Pulmonary artery endothelial cell (primary cell): ENCODE measurements at places on chromosomes 7 and 10.

GRCh38 chr7:128889121-128889520 lies 21.4 kb downstream of the KCP start:
- no peak for DNase-seq

- DNase-seq, result no peak
Observed at GRCh38 chr7:40186586-40186985, 51.8 kb downstream of the SUGCT start.

DNA sequence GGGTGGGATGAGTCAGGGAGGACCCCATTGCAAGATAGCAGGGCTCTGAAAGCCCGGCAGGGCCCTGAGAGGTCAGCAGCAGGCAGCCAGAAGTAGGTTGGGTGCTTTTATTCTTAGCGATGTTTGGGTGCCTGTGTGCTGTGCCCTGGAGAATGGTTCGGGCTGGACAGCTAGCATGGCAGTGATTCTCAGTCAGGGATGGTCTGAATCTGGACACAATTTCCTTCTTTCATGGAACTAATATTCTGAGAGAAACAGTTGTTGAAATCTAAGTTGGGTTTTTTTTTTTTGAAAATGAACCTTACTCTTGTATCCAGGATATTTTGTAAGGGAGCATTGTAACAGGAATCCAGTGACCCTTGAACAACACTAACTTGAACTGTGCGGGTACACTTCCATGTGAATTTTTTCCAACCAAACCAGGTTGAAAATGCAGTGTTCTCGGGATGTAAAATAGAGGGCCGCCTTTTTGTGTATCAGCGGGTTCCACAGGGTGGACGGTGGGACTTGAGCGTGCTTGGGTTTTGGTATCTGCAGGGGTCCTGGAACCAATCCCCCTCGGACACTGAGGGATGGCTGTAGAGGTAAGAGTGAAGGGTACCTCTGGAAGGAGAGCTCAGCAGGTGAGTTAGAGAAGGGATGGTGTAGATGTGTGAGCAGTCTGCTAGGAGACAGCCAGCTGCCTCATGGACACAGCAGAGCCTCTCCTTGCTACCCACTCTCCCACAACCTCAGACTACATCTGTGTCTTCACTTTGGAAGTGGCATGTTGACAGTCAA lies 12.5 kb downstream of the CCNY start:
- DNase-seq, result no peak

DNA sequence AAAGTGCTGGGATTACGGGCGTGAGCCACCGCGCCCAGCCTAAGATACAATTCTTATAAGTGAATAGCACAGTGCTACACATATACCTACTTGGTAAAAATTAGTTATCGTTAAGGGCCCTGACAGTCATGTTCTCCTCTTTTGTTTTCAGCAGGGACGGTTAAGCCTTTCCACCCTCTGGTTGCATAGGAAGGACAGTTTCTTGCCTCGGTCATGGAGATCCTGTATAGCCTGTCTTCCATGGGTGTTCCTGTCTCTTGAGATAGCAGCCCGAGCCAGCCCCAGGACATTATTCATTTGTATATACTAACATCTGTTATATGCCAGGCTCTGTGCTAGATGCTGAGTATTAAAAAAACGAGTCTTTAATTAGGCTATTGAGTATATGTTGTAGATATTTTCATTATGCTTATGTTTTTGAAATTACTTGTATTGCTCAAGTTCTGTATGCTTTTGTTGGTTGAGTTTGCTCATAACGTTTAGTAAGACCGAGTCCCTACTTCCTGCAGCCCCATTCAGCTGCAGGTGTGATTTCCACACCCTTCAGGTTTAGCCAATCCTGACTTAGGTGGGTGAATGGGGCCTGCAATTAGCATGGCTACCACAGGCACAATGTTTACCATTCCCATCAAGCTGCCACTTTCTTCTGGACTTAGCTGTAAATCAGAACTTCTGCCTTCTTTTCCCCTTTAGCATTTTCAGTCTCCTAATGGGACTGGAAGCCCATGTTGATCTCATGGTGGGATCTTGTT lies 24.8 kb downstream of the CCSER2 start:
- DNase-seq, result no peak

- DNase-seq, result peak; percentile 69
Observed at GRCh38 chr10:69728335-69728870, 73.3 kb upstream of the COL13A1 start.

DNA sequence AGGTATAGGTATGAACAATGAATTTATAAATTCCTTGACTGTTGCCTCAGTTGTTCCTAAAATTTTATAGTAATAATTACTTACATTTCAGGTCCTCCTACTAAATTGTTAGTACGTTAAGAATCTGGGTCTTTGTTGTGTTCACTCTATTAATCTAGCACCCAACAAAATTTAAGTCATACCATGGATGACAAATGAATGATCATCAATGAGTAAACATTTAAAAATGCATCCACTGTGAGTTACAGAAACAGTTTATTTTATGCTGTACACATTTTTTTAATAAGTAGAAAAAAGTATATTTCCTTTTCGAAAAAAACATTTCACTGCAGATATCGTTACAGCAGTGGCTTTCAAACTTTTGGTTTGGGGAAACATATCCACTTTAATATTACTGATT lies 265.2 kb downstream of the PCLO start:
- DNase-seq, result no peak

DNA sequence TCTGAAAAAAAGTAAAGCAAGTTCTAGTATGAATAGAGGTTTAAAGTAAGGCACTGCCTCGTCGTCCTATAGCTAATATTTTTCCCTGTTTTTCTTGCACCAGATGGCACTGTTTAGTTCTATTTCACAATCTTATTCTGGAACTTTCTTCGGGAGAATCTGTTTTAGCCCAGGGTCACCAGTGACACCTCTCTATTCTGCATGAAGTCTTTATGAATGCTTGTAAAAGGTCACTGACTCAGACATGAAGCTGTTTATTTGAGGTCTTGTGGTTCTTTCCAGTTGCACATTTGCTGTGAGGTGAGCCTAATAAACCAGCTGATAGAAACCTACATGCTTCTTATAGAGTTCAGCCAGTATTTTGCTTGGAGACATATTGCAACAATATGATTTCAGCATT lies 444.3 kb downstream of the AUTS2 start:
- DNase-seq, result no peak

DNA sequence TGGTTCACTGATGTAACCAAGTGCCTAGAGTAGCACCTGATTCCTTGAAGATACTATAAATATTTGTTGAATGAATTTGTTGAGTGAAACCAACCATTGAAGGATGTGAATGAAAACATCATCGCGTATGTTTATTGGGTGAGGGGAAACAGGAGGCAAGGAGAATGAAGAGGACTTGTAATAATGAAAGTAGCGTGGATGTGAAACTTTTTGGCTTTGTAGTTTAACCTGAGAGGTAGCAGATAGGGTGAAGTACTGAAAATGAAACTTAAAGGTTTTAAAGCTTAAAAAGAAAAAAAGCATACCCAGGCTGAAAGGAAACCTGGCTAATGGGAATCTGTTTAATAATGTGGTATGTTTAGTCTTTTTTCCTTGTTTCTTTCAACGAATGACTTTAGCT lies 5.2 kb downstream of the CCNY start:
- DNase-seq, result no peak

- no peak for DNase-seq
Observed at GRCh38 chr10:117239051-117239450, 1.9 kb upstream of the SLC18A2 start.

DNA sequence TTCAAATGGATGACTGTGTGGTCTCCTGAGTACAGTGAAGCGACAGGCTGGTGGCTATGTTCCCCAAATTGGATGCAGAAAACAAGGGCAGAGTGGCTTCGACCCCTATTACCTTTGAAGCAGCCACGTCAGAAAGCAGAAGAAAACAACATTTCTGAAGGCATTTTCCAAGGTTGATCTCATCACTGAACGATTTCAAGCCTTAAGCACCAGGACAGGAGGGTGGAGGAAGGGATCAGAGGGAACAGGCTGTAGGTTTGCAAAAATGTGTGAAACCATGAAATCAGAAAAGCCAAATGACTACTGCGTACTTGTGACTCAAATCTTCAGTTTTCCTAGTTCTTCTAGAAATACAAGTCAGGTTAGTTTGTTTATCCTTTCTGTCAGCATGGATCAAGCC lies 181.0 kb upstream of the TMEM106B start:
- DNase-seq, result no peak

- DNase-seq, result no peak
Observed at GRCh38 chr10:11532306-11532705, 79.1 kb downstream of the USP6NL start.

GRCh38 chr10:101294109-101294508 lies 59.9 kb upstream of the BTRC start:
- DNase-seq, result no peak

- DNase-seq, result no peak
Observed at GRCh38 chr10:14528450-14528849, 197.7 kb upstream of the FRMD4A start.

DNA sequence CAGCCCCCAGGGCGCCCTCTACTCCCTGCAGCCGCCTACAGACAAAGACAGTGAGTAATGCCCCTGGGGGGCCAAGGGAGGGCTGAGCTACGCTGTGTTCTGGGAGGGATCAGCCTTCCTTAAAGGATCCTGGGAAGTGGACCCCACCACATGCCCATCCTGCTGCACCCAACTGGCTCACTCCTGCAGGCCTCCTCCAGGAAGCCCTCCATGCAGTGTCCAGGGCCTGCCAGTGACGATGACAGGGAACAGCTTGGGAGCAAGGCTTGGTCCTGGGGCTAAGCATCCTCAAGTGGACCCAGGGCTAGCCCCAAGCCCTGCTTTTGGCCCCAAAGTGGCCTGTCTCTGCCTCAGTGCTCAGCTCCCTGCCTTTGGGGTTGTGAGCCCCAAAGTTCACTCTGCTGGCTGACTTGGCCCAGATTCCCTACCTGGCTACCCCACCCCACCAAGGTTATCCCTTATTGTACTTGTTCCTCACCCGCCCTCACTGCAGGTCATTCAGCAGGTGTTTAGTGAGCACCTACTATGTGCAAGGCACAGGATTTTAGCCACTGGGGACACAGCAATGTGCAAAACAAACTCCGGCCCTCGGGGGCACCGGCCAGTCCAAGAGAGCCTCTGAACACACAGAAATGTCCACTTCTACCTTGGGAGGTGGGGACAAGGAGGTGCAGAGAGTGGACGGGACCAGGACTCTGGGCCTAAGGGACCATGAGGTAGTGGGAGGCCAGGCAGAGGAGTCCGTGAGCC lies 83.5 kb downstream of the MYL10 start:
- no peak for DNase-seq

GRCh38 chr7:150388709-150389531 lies 9.8 kb downstream of the ZNF775 start:
- DNase-seq, result no peak

DNA sequence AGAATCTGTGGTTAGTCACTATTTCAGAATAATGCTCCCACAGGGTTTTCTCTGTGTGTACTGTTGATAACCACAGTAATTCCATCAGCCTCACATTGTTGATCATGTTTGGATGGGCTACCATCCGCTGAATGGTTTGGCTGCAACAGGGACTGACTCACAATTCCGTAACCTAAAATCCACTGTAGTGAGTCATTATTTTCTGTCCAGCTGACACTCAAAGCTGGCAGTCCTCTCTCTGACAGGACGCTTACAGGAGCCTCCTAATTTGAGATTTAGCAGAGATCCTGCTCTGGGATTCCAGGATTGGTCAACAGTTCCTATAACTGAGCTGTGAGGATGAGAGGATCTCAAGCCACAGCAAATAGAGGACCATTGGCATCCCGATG lies 32.7 kb downstream of the VWA2 start:
- peak; percentile 50 for DNase-seq

DNA sequence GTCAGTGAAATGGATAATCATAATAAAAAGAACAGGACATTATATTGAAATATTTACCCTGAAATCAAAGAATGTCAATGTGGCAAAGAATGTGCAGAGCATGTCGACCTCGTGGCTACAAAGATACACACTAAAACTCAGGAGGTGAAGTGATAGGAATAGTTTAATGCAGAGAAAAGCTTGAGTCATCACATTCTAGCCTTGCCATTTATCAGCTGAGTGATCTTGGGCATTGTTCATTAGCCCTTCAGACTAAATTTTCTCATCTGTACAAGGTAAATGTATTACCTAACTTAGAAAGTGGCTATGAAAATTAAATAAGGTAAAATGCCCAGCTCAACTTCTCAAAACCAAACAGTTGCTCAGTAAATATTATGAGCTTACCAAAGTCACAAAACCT lies 22.6 kb downstream of the CALCR start:
- no peak for DNase-seq

DNA sequence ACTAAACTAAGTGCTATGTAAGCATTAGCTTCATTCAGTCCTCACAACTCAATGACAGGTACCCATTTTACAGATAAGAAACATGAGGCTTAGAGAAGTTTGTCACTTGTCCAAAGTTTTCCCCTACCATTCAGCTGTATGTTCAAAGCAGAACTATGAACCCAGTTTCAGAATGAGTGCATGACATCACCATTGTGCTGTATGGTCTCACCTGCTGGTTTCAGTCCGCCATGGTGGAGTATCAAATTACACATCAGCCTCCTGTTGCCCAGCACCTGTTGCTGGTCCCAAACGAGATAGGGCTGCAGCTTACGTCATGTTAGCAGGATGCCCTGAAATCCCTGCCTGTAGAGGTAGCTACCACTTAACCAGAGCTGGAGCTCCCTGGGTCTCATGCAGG lies 95.0 kb downstream of the DYNC1I1 start:
- DNase-seq, result no peak

DNA sequence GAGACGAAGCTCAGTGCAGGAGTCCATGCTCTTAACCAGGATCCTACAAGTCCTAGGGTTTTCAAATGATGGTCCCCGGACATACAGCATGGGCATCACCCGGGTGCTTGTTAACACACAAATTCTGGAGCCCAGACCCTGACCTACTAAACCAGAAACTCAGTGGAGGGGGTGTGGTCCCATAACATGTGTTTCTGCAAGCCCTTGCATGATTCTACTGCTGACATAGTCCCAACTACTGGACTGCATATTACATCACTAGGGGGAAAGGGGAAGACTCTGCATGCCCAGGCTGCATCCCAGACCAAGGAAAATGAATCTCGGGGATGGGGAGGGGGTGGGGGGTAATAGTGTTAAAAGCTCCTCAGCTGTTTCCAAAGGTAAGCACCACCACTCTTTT lies 40.3 kb downstream of the GRB10 start:
- DNase-seq, result no peak

- no peak for DNase-seq
Observed at GRCh38 chr7:42485301-42485766, 248.3 kb upstream of the GLI3 start.

GRCh38 chr10:69879634-69880257 lies 78.0 kb downstream of the COL13A1 start:
- no peak for DNase-seq

- DNase-seq, result no peak
Observed at GRCh38 chr7:17075601-17076255, 193.9 kb upstream of the AGR3 start.

DNA sequence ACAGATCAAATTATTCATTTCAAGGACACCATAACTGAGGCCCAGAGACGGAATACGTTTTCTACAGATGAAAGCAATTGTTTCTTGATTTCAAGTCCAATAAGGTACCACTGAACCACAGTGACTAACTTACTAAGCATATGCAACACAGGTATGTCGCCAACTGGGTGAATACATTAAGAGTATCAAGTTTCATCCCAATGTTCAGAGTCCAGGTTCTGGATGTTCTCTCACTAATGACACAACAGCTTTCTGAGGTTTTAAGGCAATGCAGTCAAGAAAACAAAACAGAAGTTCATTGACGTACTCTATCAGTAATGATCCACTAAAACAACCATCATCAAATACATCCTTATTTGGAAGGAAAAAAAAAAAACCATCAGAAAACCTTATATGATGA lies 35.8 kb downstream of the NSUN6 start:
- no peak for DNase-seq
